ENCODE measurements at places on chromosomes 4 and X. TPM values are rescaled to one million over a fixed set of nuclear protein-coding genes. Genes with fewer than 3 reads are reported as not detected.

GRCh38 chr4:168524006-168524405 is 27.2 kb downstream of the PALLD start:
- H3K27ac ChIP-seq = no peak overlapping the region
- DNase-seq = no peak
- no peak overlapping the region for H3K4me3 ChIP-seq
- H3K36me3 ChIP-seq = no peaks in the 10 kb centered on the region
- no peaks in the 10 kb centered on the region for H3K27me3 ChIP-seq

SEPSECS gene
- 8.5 TPM for polyA plus RNA-seq

GRCh38 chr4:177283167-177283566 is 26.5 kb upstream of the NEIL3 start:
- H3K27ac ChIP-seq = no peak overlapping the region
- no peaks in the 10 kb centered on the region for H3K4me1 ChIP-seq
- no peaks in the 10 kb centered on the region for H3K27me3 ChIP-seq

- no peaks in the 10 kb centered on the region for H3K4me1 ChIP-seq
- H3K27me3 ChIP-seq = no peaks in the 10 kb centered on the region
- no peak overlapping the region for H3K27ac ChIP-seq
- H3K4me3 ChIP-seq = no peak overlapping the region
Observed at GRCh38 chr4:96097693-96098092, 257.8 kb downstream of the PDHA2 start.

FRMD7 gene
- polyA plus RNA-seq = 0.48 TPM

DNA sequence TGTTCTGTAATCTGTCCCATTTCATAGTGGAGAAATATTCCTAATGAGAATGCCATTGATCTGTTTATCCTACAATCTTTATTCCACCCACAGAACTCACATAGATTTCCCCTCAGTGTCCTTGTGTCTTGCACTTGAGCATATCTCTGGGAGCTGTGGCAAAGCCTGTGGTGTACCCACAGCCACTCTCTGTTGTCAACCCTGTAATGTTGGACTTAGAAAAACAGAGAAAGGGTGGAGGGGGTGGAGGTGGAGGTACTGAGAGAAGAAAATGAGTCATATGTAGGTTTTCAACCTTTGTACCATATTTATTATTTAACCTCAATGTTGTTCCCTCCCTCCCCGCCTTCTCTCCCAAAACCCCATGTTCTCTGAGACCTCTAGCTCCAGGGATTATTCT is 46.9 kb upstream of the TLL1 start:
- H3K27ac ChIP-seq = no peak overlapping the region
- no peak overlapping the region for H3K4me3 ChIP-seq
- no peaks in the 10 kb centered on the region for H3K36me3 ChIP-seq
- DNase-seq = no peak
- no peaks in the 10 kb centered on the region for H3K27me3 ChIP-seq
- no peaks in the 10 kb centered on the region for H3K4me1 ChIP-seq

DNA sequence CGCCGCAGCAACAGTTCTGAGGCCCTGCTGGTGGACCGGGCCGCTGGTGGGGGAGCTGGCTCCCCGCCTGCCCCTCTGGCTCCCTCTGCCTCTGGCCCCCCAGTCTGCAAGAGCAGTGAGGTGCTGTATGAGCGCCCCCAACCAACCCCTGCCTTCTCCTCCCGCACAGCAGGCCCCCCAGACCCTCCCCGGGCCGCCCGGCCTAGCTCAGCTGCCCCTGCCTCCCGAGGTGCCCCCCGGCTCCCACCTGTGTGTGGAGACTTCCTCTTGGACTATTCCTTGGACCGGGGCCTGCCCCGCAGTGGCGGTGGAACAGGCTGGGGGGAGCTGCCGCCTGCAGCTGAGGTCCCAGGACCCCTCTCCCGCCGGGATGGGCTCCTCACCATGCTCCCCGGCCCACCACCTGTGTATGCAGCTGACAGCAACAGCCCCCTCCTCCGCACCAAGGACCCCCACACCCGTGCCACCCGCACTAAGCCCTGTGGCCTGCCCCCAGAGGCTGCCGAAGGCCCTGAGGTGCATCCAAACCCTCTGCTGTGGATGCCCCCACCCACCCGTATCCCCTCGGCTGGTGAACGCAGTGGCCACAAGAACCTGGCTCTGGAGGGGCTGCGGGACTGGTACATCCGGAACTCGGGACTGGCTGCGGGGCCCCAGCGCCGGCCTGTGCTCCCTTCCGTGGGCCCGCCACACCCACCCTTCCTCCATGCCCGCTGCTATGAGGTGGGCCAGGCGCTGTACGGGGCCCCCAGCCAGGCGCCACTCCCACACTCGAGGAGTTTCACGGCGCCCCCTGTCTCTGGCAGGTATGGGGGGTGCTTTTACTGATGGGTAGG is 6.3 kb downstream of the PRAF2 start:
- no peaks in the 10 kb centered on the region for H3K27me3 ChIP-seq
- no peak overlapping the region for H3K4me3 ChIP-seq
- H3K4me1 ChIP-seq = peaks cover 7% of the 10 kb centered on the region
- H3K36me3 ChIP-seq = peaks cover 9% of the 10 kb centered on the region
- peak; percentile 1 for DNase-seq

KDR gene
- polyA plus RNA-seq = 41.0 TPM

WAS gene
- polyA plus RNA-seq = 5.3 TPM

DNA sequence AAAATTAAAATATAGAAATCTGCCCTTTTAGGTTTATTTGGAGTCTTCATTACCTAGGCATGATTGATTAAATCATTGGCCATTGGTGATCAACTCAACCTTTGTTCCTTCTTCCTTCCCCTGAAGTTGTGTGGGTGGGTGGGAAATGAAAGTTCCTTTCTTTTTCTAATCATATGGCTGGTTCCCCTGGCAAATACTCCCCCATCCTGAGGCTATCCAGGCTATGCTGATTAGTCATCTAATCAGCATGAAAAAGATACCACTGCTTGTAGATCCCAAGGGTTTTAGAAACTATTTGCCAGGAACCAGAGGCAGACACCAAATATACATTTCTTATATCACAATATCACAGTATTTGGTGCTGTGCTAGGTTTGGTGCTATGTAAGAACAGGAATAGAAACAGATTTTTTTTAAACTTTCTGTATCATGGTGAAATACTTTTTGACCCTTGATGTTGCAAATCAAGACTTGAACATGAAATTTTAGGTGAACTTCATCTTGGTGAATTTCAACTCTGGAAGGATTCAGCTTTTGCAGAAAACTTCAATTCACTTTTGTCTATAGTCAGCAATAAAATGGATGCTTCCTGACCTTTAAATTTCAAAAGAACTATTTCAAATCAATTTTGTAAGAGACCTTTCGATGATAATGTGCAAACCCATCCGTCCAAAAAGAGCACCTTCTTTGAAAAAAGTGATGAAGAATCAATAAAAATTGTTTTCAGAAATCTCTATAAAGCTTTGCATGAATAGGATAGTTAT is 71.1 kb downstream of the CCSER1 start:
- no peaks in the 10 kb centered on the region for H3K4me1 ChIP-seq
- no peaks in the 10 kb centered on the region for H3K27me3 ChIP-seq
- H3K36me3 ChIP-seq = no peaks in the 10 kb centered on the region
- no peak overlapping the region for H3K27ac ChIP-seq

DNA sequence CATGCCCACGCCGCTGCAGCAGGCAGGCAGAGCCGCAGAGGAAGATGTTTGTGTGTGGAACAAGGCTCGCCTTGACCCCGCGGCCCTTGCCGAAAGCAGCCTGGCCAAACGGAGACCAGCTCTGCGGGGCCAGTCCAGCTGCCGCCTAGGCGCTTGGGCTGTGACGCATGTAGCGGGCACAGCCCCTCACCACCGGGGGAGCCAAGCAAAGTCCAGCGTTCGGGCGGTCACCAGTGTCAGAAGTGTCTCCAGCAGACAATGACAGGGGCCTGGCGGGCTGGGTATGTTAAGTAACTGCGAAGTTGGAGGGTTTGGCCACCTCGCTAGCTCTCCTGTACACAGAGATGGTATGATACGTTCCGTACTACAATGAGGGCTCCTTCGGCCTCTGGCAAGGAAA is 1.3 kb downstream of the AMER1 start:
- peak overlapping the region; percentile 91 for H3K27ac ChIP-seq
- peaks cover 31% of the 10 kb centered on the region for H3K4me1 ChIP-seq
- DNase-seq = peak; percentile 10
- peak overlapping the region; percentile 52 for H3K4me3 ChIP-seq
- no peaks in the 10 kb centered on the region for H3K36me3 ChIP-seq
- H3K27me3 ChIP-seq = no peaks in the 10 kb centered on the region

- peak; percentile 39 for DNase-seq
- H3K27me3 ChIP-seq = peaks cover 16% of the 10 kb centered on the region
- peak overlapping the region; percentile 9 for H3K27ac ChIP-seq
- no peak overlapping the region for H3K4me3 ChIP-seq
Observed at GRCh38 chrX:115642311-115642710, 81.3 kb downstream of the PLS3 start.

DNA sequence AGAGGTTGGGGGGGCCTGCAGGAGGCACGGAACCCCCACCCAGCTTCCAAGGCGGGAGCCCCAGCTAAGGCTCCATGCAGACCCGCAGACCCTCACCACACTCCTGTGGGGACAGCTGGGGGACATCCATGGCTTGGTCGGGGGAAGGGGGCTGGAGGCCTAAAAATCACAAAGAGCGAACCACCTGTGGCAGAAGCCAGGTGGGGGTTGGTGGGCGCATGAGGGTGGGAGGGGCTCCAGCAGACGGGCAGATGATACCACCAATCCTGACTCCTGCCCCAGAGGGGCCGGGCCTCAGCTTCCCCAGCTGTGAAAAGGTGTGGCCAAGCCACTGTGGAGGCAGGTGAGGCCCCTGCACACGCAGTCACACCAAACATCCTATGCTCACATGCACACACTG is 111.6 kb downstream of the FAM53A start:
- H3K36me3 ChIP-seq = no peaks in the 10 kb centered on the region
- H3K4me3 ChIP-seq = no peak overlapping the region
- H3K27ac ChIP-seq = no peak overlapping the region
- peaks cover 38% of the 10 kb centered on the region for H3K27me3 ChIP-seq
- H3K4me1 ChIP-seq = peaks cover 7% of the 10 kb centered on the region

DNA sequence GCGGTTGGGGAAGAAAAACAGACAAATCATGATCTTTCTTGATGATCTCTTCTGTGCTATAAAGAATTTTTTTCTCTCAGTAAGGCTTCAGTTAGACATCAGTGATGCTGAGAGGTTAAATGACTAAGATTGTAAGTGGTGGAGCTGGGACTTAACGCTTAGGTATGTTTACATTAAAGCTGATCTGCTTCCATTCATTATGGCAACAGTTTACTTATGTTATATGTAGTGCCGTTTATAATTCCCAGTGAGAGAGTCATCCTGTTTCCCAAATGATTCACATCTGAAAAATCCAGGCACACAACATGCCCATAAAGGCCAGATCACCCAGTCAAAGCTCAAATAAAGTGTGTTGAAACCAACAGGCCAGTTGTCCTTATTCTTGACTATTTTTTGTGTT is 50.1 kb downstream of the CENPVL3 start:
- H3K36me3 ChIP-seq = no peaks in the 10 kb centered on the region
- no peak for DNase-seq
- H3K4me1 ChIP-seq = no peaks in the 10 kb centered on the region
- no peak overlapping the region for H3K4me3 ChIP-seq

GRCh38 chr4:124288706-124289486 is 423.6 kb downstream of the ANKRD50 start:
- no peaks in the 10 kb centered on the region for H3K27me3 ChIP-seq
- no peak for DNase-seq
- H3K27ac ChIP-seq = no peak overlapping the region
- no peak overlapping the region for H3K4me3 ChIP-seq
- no peaks in the 10 kb centered on the region for H3K4me1 ChIP-seq

ERCC6L gene
- polyA plus RNA-seq = 2.7 TPM

DNA sequence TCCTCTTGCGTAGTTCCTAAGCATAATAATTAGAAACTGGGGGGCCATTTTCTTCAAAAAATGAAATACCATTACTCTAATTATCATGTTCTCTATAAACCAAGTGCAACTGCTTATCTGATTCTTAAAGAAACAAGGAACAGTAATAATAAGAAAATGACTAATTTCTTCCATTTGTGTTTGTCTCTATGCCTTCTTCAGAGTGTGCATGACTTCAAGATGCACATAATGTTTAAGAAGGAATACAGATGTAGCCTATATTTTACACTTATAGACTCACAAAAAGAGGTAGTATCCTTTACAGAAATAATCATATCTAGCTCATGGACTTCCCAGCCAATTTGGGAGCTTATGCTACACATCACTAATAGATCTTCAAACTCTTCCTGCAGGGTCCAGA is 131.7 kb downstream of the CHRNA9 start:
- no peaks in the 10 kb centered on the region for H3K36me3 ChIP-seq
- no peaks in the 10 kb centered on the region for H3K4me1 ChIP-seq
- no peak overlapping the region for H3K27ac ChIP-seq
- DNase-seq = no peak
- no peaks in the 10 kb centered on the region for H3K27me3 ChIP-seq

GRCh38 chr4:55442541-55442940 is 46.8 kb downstream of the TMEM165 start:
- DNase-seq = no peak
- H3K4me3 ChIP-seq = no peak overlapping the region
- H3K36me3 ChIP-seq = peaks cover 22% of the 10 kb centered on the region
- no peaks in the 10 kb centered on the region for H3K4me1 ChIP-seq
- no peak overlapping the region for H3K27ac ChIP-seq
- H3K27me3 ChIP-seq = no peaks in the 10 kb centered on the region

GRCh38 chr4:7458066-7458425 is 23.3 kb upstream of the PSAPL1 start:
- H3K27ac ChIP-seq = no peak overlapping the region
- H3K27me3 ChIP-seq = peaks cover 9% of the 10 kb centered on the region
- no peaks in the 10 kb centered on the region for H3K36me3 ChIP-seq
- peaks cover 43% of the 10 kb centered on the region for H3K4me1 ChIP-seq

DNA sequence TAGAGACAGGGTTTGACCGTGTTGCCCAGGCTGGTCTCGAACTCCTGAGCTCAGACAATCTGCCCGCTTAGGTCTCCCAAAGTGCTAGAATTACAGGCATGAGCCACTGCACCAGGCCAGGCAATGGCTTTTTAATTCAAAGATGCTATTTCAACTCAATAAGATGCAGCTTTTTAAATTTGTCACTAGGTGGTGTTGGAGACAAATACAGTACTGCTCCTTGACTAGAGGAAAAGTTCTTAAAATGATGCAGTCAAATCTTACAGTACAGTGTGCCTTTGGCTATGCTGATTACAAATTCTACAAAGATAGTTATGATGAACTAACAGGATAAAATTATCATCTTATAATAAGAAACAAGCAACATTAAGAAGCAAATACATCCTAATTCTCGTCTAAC is 441.1 kb downstream of the KCNIP4 start:
- no peaks in the 10 kb centered on the region for H3K27me3 ChIP-seq
- no peak overlapping the region for H3K4me3 ChIP-seq
- DNase-seq = no peak
- H3K36me3 ChIP-seq = no peaks in the 10 kb centered on the region
- H3K27ac ChIP-seq = no peak overlapping the region

CAPN6 gene
- polyA plus RNA-seq = 645 TPM

GRCh38 chr4:187910741-187911140 is 84.8 kb upstream of the ZFP42 start:
- no peak overlapping the region for H3K27ac ChIP-seq
- H3K4me3 ChIP-seq = no peak overlapping the region
- no peaks in the 10 kb centered on the region for H3K27me3 ChIP-seq
- DNase-seq = peak; percentile 70

- H3K27ac ChIP-seq = no peak overlapping the region
- peak; percentile 32 for DNase-seq
- no peaks in the 10 kb centered on the region for H3K27me3 ChIP-seq
- H3K4me3 ChIP-seq = no peak overlapping the region
- no peaks in the 10 kb centered on the region for H3K4me1 ChIP-seq
- H3K36me3 ChIP-seq = no peaks in the 10 kb centered on the region
Observed at GRCh38 chr4:60605646-60606354, 594.3 kb upstream of the ADGRL3 start.

PDE5A gene
- 24.3 TPM for polyA plus RNA-seq

ODAPH gene
- polyA plus RNA-seq = not detected

KLHL13 gene
- polyA plus RNA-seq = 54.1 TPM

GRCh38 chr4:53747401-53747800 is 156.1 kb upstream of the LNX1 start:
- H3K27ac ChIP-seq = no peak overlapping the region
- H3K27me3 ChIP-seq = no peaks in the 10 kb centered on the region
- no peak for DNase-seq
- no peaks in the 10 kb centered on the region for H3K4me1 ChIP-seq
- no peak overlapping the region for H3K4me3 ChIP-seq

Data from muscle of leg (tissue), 16 donors.